Panc1 (cell line): ENCODE measurements at places on chromosomes 6 and 20. TPM values are rescaled to one million over a fixed set of nuclear protein-coding genes. Genes with fewer than 3 reads are reported as not detected.

EYA2 gene
- total RNA-seq: 1.9 TPM

- DNase-seq: no peak
Measured at GRCh38 chr6:81792826-81793225, 40.3 kb upstream of the TENT5A start.

MOXD1 gene
- 0.21 TPM for total RNA-seq

SIRPG gene
- total RNA-seq: not detected

- DNase-seq: no peak
Measured at GRCh38 chr6:162262466-162263196, 464.9 kb downstream of the PRKN start.

DNA sequence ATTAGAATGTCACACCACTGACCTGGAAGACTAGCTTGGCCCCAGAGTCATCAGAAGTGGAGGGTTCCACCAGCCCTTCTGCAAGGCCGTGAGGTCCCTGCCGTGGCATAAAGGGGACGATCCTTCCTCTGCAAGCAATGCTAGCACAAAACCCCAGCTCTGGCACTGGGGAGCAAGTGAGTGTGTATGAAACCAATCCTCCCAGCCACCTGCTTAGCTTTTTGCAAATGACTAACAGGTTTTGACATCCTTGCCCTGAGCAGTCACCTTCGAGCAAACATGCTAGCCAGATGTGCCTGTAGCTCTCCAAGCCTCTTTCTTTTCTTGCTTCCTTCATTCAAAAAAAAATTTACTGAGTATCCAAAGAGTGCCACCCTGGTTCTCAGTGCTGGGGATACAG, 8.6 kb downstream of the SULF2 start:
- DNase-seq: no peak

- DNase-seq: no peak
Measured at GRCh38 chr6:115894426-115894992, 166.2 kb downstream of the FRK start.

ADGRB3 gene
- 0.10 TPM for total RNA-seq

DNA sequence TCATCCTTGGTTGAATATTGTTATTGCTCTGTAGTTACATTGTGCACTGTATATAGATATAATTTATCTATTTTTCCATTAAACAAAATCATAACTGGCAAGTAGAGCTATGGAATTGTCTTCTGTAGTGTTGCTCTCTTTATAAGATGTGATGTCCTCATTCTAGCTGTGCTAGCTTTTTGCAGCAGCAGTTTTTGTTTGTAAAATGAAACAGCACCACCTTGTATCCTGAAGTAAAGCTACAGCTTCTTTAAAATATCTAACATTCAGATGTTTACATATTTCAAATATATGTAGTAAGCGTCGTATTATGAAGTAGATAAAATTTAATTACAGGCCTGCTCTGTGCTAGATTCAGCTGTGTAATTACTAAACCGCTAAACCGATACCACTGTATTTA, 328.8 kb upstream of the MANEA start:
- no peak for DNase-seq

GHRH gene
- total RNA-seq: not detected

DNA sequence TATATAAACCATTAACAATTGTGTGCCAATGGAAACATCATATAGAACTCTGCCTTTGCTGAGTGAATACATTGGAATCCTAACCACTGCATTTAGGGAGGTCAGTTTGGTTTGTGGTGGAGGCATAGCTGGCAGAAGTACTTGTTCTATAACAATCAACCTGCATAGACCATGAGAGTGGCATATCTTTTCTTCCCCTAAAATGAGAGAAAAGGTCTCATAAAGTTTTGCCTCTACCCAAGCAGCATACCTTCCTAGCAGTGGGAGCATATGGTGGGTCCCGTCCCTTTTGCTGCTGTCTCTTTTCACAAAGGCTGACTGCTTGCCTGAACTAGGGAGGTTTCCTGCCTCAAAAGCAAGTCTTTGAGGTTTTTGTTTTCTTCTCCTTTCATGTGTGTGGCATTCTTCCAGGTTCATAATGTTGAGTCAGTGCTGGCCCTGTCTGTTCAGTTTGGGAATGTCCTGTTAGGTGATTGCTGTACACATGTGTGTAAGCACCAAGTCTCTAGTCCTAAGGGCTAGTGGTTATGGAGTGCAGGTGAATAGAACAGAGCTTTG, 61.2 kb upstream of the SUPT3H start:
- DNase-seq: no peak

- DNase-seq: no peak
Measured at GRCh38 chr6:66555082-66555481, 848.1 kb upstream of the EYS start.

NOX3 gene
- total RNA-seq: not detected

DNA sequence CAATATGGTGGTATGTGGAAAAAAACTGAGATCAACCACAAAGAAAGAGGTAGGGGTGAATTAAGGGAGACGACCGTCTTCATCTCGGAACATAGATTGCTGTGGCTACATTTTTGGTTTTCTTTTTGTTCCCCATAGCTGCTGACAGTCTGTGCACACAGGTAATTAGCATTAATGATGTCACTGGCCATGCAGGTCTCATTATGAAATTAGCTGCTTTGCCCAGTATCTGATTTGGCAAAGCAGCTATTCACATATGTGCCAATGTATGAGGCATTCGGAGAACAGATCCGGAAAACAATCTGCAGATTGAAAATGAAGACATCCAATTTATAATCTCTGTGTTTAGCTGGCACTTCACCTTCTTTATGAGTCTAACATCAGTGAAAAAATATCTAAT, 13.1 kb downstream of the NOX3 start:
- no peak for DNase-seq
